Parietal lobe (tissue), 2 donors: ENCODE measurements at places on chromosomes 2 and 18. TPM values are rescaled to one million over a fixed set of nuclear protein-coding genes. Genes with fewer than 3 reads are reported as not detected.

Gene ACKR3
- 12.5 TPM for total RNA-seq

Gene MROH2A
- total RNA-seq: not detected

Gene DNER
- 93.3 TPM for total RNA-seq

Gene CCDC74A
- total RNA-seq: 7.2 TPM

Gene ZAP70
- 1.9 TPM for total RNA-seq
